ENCODE measurements at places on chromosomes 13 and 19.
A peak's percentile ranks its signal among the peaks of the same experiment; 100 is the strongest.

GRCh38 chr19:49514151-49514550 is 1.7 kb downstream of the FCGRT start:
- peak; percentile 56 for DNase-seq

DNA sequence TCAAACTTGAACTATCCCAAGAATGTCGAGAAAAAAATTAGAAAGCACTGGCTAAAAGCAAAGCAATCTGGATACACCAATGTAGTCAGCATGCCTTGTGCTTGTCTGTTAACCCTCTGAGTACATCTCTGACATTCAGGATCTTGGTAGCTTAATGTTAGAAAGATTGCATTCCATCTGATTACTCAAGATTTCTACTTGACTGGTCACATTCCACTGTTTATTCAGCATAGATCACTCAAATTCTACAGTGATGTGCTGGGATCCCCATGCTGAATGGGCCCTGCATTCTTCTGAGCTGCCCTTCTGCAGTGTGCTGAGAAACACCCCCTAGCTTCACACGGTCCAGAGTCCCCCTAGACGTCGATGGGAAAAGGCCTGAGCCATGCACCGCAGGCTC is 295.4 kb upstream of the MAB21L1 start:
- DNase-seq: no peak

GRCh38 chr19:49423071-49423984 is at the start of gene PTH2:
Gene PTH2 (minus strand): TSS chr19:49423441. CDS start chr19:49423339, 102 bp downstream.
- DNase-seq: no peak

GRCh38 chr13:110232142-110232541 is 74.8 kb downstream of the COL4A1 start:
- no peak for DNase-seq

GRCh38 chr13:51451134-51451466 is 1.7 kb downstream of the INTS6 start:
- DNase-seq: no peak

GRCh38 chr19:16569609-16570320 is 2.5 kb downstream of the SLC35E1 start:
- DNase-seq: no peak

DNA sequence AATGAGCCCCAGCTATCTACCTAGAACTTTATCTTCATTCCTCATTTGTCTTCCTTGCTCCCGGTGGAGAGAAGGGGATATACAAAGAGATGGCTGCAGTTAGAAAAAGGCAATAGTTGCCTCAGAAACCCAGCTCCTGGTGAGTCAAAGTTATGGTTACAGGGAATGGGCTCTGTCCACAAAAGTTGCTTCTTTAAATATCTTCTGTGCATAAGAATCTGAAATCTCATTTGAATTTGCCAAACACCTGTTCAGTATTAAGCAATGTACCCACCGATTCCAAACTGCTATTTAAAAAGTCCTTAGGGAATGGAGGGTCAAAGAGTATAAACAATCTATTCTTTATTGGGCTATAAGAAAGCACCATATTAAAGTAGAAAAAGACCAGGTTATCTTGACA is 48.4 kb downstream of the DCLK1 start:
- no peak for DNase-seq
